ENCODE measurements at places on chromosomes 5 and 9. TPM values are rescaled to one million over a fixed set of nuclear protein-coding genes. Genes with fewer than 3 reads are reported as not detected.

DNA sequence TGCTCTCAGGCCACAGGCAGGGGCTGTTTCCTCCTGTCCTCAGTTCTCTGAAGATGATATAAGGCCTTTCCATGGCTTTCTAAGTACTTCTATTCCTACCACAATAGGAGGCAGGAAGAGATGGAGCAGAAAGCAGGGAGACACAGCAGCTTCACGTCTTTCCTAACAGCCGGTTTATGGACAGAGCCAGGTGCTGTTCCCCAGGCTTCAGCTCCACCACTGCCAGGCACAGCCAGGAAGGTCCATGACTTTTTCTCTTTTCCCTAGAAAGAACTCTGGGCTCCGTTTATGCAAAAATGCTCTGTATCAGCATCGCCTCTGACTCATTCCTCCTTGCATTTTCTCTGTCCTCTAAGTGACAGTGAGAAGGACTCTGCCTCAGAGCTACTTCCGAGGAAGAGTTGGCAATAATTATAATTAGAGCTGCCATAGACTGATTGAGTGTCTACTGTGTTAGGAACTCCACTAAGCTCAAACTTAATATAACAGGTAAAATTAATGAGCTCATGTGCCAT, 478.5 kb downstream of the RASEF start:
- DNase-seq: no peak

IL4 gene
- not detected for total RNA-seq

DNA sequence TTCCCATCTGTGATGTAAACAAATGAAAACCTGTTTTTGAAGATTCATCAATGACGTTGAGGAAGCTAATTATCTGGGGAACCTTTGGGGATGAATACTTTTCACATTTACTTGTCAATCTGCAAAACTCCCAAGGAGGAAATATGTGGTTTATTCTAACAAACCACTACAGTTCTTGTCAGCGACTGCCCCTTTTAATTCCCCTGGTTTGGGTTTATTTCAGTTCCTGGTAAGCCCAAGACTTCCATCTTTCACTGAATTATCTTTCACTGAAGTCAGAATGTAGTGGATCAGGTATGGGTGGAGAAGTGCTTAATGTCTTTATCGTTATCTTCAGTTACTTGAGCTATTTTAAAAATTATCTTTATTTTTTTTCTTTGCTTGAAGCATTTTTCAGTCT, 40.2 kb downstream of the TLR4 start:
- DNase-seq: no peak

RLN2 gene
- total RNA-seq: not detected

GRCh38 chr9:87035879-87036278, 88.6 kb upstream of the GAS1 start:
- no peak for DNase-seq

DNA sequence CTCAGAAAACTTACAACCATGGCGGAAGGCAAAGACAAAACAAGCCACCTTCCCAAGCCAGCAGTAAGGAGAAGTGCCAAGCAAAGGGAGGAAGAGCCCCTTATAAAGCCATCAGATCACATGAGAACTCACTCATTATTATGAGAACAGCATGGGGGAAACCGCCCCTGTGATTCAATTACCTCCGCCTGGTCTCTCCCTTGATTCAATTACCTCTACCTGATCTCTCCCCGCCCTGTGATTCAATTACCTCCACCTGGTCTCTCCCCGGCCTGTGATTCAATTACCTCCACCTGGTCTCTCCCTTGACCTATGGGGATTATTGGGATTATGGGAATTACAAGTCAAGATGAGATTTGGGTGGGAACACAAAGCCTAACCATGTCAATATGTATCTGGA, 467.3 kb upstream of the FTMT start:
- no peak for DNase-seq

ADGRD2 gene
- total RNA-seq: not detected

DNA sequence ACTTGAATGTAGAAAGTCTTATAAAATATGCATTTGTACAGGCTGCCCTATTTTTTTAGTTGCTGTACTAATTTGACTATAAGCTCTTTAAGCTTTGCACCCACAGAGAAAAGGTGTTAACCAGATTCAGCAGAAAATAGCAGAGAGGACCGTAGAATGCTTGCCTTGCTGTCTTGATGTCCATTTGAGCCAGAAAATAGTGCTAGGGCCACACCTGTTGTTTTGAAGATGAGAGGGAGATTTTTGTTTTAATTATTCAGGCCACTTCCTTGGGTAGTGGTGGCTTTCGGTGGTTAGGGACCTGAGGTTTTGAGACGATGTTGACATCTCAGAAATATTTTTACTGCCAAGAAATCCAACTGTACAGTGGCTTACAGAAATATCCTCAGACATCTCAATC, 196.0 kb downstream of the SPATA31D1 start:
- no peak for DNase-seq

SLC6A7 gene
- total RNA-seq: not detected

IFNB1 gene
- not detected for total RNA-seq

PCDHB11 gene
- total RNA-seq: 1.3 TPM

DNA sequence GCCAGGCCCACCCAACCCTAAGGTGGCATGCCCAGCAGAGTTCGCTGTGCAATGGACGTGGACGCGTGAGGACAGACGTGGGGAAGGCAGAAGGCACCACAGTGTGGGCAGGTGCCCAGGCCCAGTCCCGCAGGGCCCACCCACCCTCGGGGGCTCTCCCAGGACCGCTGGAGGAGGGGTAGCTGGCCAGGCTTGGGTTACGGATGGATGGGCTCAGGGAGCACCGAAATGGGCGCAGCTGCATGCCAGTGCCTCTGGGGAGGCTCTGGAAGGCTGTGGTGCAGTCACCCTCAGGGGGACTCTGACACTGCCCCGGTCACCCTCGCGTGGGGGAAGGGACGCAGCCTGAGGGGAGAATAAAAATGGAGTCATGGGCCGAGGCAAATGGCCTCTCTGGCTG, 9.6 kb upstream of the GPSM1 start:
- no peak for DNase-seq

- no peak for DNase-seq
These were observed 109.8 kb downstream of the DENND1A start for GRCh38 chr9:123820139-123820538.

- DNase-seq: no peak
These were observed 1041.1 kb upstream of the COX7C start for GRCh38 chr5:85576666-85577065.

GAS1 gene
- total RNA-seq: 87.2 TPM

DNA sequence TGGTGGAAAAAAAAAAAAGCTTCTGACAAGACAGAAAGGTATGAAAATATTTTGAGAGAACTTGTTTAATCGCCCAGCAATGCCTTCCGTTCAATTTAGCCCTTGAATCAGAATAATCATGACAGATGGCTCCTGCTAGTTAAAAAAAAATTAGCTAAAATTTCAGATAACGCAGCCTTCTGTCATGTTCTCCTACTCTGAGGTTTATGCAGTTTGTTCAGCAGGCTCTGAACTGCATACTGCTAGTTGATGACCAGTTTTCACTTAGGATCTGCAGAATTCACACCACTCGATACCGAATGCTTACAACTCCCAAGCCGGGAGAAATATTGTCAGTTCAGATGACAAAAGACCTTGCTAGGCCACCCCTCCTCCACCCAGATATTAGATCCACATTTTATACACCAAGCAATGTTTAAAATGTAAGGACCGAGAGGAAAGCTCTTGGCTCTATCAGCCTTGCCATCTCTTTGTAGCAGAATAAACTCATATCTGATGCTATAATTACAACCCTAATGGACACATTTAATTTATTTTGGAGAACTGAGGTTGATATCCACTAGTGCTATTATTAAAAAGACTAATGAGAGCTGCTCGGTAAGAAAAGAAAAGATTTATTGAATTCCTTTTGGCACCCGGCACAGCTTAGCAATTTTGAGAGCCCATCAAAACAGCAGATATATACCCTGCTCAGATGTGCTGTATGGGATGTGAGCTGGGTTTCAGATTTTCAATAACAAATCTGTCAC, 322.8 kb downstream of the GLIS3 start:
- DNase-seq: no peak

DNA sequence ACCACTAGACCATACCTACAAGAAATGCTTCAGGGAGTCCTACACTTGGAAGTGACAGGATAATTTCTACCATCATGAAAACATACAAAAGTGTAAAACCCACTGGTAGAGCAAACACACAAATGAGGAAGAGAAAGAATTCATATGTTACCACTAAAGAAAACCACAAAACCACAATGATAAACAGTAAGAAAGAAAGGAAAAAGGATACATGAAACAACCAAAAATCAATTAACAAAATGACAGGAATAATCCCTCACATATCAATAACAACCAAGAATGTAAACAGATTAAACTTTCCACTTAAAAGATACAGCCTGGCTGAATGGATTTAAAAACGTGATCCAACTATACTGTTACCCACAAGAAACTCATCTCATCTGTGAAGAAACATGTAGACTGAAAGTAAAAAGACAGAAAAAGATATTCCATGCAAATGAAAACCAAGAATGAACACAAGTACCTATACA, 83.4 kb downstream of the LPAR1 start:
- no peak for DNase-seq

GRCh38 chr5:135138116-135138850, 104.3 kb upstream of the PITX1 start:
- DNase-seq: no peak

AQP7 gene
- 466 TPM for total RNA-seq

GRCh38 chr5:1474866-1475543, 29.8 kb upstream of the SLC6A3 start:
- no peak for DNase-seq

DNA sequence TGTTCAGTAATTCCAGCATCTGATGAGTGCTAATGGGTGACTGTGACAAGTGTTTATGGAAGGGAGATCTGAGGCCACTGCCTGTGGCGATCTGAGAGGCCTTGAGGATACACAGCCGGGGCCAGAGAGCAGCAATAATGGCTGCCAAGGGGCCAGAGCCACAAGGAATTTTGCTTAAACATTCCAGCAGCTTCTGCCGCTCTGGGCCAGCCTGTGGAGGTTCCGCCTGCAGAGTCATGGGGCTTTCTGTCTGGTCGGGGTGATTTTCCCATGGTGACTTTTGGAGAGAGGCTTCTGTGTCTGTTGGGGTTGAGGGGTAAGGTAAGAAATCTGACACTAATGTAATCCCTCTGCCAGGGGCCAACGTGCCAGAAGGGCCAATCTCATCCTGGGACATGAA, 353.5 kb downstream of the ADAMTS6 start:
- no peak for DNase-seq

GRCh38 chr9:34759432-34760134, 49.6 kb upstream of the CCL21 start:
- no peak for DNase-seq

DNA sequence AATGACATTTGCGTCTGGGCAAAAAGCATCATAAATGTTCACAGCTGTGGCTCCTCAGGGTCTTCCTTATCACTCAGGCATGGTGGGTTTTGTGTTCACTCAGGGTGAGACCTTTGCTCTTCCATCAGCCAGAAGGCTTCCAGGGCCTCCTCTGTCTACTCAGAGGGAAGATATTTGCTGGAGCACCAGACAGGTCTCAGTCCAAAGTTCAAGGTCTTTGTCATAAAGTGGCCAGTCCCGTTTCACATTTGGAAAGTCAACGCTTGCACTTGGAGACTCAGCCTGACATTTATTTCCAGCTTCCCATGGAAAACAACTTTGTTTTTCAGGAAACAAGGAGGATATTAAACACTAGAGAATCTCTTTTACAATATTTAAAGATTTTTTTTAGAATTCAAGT, 12.2 kb upstream of the CARTPT start:
- no peak for DNase-seq

IFT74 gene
- 5.3 TPM for total RNA-seq

DNA sequence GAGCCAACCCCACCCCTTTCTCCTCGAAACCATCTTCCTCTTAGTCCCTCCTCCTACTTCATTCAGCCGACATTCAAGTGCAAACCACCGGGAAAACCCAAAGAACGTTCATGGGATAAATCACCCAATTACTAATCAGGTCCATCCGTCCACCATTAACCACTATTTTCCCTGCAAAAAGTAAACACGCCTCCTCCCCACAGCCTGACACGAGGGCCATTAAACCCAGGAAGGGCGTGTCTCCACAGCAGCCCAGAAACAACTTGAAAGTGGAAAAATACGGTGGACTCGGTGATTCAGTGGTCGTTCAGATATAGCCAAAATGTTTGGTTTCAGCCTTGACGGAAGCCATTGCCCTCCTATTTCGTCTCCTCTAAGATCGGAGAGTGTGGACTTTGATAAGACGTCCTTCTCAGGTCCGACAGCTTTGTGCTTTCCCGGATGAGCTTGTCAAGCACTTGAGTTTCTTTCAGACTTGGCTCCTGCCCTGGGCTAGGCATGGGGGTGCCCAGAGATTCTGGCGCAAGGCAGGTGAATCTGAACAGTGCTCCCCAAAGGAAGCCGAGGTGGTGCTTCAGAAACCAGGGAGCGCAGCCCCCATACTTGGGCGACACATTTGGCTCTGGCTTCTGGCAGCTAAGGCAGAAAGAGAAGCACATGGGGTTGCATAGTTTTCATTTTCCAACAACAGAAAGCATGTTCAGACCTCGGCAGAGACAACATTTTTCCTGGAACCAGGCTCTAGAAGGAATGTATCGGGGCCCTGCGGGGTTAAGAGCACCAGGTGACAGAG, 56.6 kb downstream of the SMIM23 start:
- no peak for DNase-seq

GRCh38 chr5:81698813-81699212, 52.1 kb downstream of the SSBP2 start:
- no peak for DNase-seq

GABRA1 gene
- not detected for total RNA-seq

GRCh38 chr9:121210536-121210935, 8.9 kb upstream of the RAB14 start:
- DNase-seq: no peak

DNA sequence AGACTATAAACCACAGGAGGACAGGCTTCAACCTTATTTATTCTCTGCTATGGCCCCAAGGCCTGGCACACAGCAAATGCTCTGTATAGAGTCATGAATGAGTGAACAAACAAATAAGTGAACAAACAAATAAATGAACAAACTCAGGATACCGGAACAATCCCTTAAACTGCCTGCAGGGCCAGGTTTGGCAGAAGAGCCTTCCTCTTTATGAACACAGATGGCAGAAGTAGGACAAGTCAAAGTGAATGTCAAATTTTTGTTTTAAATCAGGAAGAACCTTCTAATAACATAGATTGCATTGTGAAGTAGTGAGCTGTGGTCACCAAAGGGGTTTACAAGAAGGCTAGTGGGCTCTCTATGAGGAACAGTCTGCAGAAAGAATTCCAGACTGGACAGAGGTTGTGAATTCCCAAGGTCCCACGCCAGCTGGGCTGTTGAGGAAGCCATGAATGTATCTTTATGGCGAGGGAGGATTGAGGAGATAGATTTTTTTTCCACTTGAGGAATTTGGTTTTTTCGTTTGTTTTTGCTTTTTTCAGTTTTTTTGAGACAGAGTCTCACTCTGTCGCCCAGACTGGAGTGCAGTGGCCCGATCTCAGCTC, 30.3 kb upstream of the STING1 start:
- DNase-seq: no peak

TMEM203 gene
- 27.1 TPM for total RNA-seq

GRCh38 chr9:130207241-130207992, 35.2 kb downstream of the NCS1 start:
- no peak for DNase-seq

GRCh38 chr5:161691911-161692310, 6.4 kb downstream of the GABRA6 start:
- no peak for DNase-seq

GRCh38 chr5:130836729-130837649, 328.1 kb downstream of the HINT1 start:
- DNase-seq: no peak

Data from omental fat pad (tissue), 4 donors.